ENCODE measurements at places on chromosomes 4 and X. TPM values are rescaled to one million over a fixed set of nuclear protein-coding genes. Genes with fewer than 3 reads are reported as not detected.

GRCh38 chr4:168699224-168699878 lies 202.5 kb downstream of the PALLD start:
- DNase-seq, result peak; percentile 57

DNA sequence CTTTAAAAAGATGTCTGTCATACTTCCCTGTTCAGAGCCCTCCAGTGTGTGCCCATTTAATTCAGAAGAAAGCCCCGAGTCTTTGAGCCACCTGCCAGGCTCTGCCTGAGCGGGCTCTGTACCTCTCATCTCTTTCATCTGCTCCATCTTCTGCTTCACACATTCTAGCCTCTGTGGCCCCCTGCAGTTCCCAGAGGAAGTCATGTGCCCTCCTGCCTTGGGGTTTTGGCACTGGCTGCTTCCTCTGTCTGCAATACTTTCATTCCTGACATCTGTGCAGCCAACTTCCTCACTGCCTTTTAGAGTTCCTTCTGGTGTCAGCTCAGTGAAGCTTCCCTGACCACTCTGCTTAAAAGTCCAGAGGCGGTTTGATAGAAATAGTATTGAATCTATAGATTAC lies 6.2 kb upstream of the STK32B start:
- no peak for DNase-seq

DNA sequence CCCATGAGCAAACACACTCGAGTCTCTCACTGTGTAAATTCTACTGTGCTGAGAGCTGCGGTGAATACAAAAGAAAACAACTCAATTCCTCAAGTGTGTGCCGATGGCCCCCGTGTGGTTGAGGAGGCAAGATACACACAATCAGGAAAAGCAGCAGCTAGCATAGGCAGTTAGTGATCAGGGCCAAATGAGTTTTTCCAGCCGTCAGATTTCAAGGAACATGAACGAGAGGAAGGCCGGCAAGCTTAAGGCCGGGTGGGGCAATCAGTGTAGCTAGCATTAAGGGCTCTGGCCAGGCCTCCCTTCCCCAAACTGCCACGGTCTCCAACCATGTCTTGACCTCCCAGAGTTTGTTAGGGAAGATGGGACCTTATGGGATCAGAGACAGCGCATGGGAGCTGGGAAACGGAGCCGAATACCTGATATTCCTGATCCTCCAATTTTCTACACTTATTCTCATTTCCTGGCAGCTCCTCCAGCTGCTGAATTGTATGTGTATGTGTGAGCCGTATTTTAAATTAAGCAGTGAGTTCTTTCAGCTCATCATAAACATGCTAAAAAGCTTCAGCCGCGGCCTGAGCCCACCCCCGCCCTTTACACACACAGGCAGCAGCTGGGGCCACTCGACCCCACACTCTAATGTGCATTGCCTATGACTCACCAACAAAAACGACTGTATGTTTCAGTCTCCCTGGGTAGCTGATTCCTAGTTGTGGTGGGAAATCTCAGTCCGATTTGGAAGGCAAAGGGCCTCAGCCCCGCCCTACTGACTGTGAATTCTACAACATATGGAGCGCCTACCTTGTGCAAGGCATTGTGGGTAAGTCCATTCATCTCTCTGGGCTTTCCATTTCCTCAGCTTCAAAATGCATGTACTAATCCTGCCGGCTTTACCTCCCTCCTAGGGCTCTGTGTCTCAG lies 59.9 kb downstream of the RTL9 start:
- DNase-seq, result no peak

DNA sequence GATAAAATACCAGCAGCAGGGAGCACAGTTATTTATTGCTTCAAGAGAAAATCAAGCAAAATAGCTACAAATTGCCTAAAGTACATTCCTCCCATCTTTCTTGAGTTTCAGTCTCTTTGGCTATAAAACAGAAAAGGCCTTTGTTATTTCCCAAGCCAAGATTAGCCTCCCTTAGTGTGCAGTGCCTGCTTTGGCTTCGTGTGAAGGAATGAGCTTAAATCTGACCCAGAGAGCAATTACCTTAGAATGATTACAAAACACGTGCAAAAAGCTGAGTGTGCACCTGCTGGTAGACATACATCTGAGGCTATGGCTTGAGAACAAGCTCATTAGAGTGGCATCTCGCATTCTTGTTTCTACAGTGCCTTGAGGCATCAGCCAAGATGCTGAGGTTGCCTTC lies 250.8 kb downstream of the C4orf33 start:
- no peak for DNase-seq

DNA sequence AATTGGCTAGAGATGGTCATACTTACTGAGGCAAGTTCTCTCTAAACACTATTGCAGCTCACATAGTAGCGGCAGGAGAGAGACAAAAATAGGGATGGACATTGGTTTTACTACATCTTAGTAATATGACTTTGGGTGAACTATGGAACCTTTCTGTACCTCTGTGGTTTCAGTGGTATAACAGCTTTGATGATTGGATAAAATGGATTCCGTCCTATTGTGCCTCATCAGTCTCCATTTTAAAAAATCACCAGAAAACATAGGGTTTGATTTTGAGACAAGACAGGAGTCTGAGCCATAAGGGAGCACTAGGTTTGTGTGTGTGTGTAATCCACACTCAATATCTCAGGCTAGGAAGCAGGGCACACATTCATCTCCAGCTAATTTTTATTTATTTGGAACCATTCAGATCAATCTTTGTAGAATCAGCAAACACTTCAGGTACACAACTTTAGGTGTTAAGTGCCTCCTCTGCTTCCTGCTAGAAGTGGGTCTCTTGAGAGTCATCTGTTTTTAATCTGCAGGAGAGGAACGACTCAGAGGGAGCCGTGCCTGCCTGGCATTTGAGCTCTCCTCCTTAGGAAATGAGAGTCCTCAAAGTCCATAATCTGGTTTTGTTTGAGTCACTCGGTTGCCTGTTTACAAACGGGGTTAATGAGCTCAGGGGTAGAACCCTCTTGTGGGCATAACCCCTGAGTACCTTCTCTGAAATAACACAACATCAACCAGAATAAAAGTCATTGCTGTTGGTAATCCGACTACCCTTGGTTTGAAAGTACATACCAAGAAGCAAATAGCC lies 238.5 kb upstream of the BOD1L1 start:
- no peak for DNase-seq

DNA sequence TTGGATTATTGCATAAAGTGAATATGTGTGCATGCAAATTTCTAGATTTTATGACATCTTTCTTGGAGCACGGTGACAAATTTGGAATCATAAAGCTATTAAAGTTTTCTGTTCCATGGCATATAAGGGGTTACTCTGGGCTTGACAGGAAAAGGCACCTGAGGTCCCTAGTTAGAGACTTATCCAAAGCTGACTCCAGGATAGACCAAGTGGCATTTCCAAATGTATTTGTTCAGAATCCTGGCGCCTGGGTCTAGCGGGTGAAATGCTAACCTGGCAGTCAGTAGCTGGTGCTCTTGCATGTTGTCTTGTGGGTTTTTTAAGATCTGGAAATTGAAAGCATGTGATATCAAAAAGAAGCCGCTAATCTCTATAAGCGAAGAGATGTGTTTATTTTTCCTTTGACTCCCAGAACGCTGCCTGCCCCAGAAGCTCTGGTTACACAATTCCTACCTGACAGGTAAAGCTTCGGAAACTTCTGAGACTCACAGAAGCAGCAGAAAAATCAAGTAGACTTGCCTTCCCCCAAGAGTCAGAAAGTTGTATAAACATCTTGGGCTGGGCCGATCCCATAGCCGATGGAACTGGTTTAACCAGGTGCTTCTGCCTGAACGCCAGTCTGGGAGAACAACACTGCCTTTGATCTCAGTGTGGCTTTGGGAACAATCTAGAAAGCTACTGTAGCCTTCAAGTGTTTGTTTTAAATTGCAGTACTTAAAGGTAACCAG lies 12.9 kb upstream of the ZCCHC4 start:
- DNase-seq, result peak; percentile 43

DNA sequence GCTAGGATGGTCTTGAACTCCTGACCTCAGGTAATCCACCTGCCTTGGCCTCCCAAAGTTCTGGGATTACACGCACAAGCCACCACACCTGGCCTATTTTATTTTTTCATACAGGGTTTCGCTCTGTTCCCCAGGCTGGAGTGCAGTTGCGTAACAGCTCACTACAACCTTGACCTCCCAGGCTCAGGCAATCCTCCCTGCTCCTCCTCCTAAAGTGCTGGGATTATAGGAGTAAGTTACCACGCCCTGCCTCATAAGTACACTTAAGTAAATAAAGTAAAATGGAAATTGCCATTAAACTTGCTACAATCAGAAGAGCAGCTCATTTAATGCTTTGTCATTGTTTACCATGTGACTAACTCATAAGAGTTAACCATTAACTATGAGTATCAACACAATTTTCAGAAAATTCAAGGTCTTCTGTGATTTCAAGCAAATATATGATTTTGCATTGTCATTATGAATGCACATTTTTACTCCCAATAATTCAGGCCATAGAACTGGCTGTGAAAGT lies 12.3 kb downstream of the UGDH start:
- DNase-seq, result peak; percentile 99

GRCh38 chr4:61657016-61657415 lies 456.9 kb downstream of the ADGRL3 start:
- no peak for DNase-seq

DNA sequence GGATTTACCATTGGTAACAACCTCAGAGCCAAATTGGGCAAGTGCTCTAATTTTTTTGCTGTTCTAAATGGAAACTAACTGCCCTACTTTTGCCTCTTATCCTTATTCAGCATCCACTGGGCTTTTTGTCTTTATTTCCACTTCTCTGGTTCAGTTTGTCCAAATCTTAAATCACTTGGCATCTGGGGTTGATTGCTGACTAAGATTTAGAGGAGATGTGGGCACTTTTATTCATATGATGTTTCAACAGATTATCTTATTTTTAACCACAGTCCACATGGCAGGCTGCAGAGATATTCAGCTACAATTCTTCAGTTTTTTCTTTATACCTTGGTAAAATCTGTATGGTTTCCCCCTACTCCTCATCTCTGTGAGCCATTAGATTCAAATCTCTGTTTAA lies 1161.4 kb upstream of the PCDH7 start:
- no peak for DNase-seq

DNA sequence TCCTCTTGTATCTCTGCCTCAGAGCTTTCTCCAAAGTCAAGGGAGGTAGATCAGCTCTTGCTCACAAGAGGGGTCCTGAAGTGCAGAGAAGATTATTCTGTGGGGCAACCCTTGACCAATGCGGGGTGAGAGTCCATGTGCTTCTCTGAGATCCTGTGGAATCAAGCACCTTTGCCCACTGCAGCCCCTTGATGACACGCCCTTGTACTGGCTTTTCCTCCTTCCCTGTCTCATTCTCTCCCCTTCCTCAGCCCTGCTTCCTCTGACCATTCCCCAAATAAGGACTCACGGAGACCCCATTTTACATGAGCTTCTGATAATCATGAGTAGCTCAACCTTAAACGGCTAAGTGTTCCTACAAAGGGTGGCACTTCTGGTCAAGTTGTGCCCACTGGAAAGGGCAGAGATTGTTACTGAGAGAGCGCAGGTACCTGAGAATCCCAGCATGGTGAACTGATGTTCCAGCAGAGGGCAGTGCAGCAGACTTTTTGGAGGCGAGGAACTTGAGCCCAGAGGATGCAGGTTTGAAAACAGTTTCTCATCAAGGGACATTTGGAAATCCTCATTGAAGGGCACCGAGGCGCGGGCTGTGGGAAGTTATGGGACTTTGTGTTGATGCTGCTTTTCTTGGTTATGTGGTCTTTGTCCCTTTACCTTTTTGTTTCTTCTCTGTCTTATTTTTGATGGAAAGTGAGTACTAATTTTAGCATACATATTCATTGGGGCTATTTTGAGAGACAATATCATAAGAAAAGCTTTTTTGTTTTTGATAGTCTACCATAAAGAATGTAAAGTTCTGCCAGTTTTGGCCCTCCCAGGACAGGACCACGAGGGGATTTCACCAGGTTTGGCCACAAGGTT lies 201.3 kb downstream of the RBM46 start:
- DNase-seq, result peak; percentile 32

DNA sequence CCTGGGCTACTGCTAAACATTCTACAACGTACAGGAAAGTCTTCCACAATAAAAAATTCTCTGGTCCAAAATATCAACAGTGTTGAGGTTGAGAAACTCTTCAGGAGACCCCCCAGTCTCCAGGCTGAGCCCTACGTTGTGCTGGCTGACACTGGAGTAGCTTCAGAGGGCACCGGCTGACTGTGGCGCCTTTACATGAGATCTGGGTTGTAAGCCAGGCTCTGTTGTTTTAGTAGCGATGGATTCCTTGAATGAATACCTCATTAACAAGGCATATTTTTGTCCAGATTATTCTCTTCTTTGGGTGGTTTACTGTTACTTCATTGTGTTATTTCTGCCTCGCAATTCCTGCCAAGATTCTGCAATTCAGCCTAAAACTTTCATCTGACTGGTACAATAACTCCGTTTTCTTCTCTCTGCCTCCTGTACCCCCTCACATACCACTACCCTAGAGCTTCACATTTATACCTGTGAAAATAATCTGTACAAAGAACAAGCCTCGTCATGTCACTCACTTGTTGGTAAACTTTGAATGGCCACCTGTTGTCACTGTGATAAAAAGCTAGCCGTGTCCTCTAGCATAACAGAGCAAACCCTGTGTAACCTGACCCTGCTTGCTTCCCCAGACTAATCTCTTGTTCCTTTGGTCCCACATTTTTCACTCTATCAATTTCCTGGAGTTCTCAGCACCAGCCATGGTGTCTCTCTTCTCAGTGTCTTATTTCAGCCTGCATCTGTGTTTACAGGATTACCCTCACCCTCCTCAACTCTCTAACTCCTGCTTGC lies 1476.1 kb upstream of the TENM3 start:
- no peak for DNase-seq

The GNRHR gene
- total RNA-seq, result not detected

The CXCL3 gene
- 0.13 TPM for total RNA-seq

The SPANXD gene
- total RNA-seq, result not detected

The CXCL11 gene
- not detected for total RNA-seq
